HS-5 (cell line): ENCODE measurements at places on chromosomes 16 and 17.

DNA sequence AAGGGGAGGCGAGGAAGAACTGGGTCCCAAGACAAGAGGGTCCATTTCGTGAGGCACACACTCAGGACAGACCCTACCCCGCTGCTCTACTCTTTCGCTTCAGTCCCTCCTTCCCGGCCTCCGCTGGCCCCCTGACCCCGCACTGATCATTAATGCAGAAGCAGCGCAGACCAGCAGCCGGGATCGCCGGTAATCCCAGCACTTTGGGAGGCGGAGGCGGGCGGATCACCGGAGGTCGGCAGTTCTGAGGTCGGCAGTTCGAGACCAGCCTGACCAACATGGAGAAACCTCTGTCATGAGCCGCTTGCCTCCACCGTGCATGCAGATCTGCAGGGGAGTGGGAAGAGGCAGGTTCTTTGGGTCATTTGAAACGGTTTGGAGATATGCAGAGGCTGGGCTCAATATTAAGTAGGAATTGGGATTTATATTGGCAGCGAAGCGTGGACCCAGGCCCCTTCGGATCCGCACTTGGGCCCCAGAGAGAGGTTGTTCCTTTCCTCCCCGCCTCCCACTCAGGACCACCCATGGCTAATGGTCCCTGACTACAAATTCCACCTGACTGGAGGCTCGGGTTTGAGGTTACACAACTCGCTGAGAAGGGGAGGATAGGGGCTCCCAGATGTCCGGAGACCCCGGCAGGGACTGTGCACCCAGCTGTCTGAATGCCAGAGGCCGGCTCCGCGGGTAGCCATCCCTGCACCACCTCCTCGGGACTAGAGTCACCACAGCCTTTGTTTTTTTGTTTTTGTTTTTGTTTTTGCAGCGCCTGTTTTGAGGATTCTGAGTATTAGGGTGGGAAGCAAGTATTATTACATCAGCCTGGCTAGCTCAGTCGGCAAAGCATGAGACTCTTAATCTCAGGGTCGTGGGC, 23.6 kb upstream of the OR1F1 start:
- DNase-seq: no peak

- DNase-seq: no peak
Measured at GRCh38 chr16:79426663-79427062, 173.9 kb downstream of the MAF start.

DNA sequence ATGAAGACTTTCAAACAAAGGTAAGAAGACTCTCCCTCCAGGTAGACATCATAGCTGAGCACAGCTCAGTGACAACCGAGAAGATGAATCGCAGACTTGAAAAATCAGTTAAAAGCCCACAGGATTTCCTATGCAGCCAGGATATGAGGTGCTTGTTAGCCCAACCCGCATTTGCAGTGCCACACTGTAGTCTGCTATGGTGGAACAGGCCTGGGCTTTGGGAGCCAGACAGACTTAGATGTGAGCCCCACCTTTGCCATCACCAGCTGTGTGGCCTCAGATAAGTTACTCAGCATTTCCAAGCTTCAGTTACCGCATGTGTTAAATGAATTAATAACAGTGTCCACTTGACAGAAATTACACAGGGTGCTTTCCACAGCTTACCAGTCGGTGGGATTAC, 204.4 kb upstream of the HS3ST3A1 start:
- DNase-seq: no peak

GRCh38 chr17:80790981-80791742, 200.5 kb upstream of the CHMP6 start:
- no peak for DNase-seq

- no peak for DNase-seq
Measured at GRCh38 chr17:20267459-20267842, 199.9 kb downstream of the LGALS9B start.

- DNase-seq: no peak
Measured at GRCh38 chr17:56886288-56886731, 27.5 kb downstream of the TRIM25 start.

DNA sequence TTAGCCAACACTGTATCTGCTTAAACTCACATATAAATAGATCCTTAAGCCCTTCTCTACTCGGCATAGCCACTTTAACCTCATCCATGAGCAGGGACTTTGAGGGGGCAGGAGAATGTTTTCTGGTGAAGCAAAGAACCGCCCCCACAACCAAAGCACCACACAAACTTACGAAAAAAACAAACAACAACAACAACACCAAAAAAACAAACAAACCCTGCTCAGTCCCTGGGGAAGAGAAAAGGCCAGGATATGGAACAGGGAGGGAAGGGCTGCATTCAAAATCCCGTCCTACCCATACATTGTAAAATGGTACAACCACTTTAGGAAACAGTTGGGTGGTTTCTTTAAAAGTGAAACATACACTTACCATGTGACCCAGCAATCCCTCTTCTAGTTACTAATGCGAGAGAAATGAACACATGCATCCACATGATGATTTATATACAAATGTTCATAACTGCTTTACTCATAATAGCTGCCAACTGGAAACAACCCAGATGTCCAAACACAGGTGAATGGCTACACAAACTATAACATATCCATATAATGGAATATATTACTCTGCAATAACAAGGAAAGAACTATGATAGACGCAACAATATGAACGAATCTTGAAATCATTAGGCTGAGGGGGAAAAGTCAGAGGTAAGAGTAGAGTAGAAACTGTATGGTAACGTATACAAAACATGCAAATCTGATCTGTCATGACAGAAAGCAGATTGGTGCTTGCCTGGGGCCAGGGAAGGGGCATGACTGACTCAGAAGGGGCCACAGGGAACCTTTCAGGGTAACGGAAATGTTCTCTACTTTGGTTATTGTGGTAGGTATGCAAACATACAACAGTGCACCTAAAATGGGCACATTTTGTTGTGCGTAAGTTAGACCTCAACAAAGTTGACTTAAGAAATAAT, 37.7 kb upstream of the TOB1 start:
- DNase-seq: peak; percentile 28

GRCh38 chr17:80468242-80468641, 8.2 kb downstream of the NPTX1 start:
- DNase-seq: no peak

- DNase-seq: no peak
Measured at GRCh38 chr17:77654296-77654695, 304.2 kb upstream of the TNRC6C start.

GRCh38 chr17:63120406-63120805, 154.4 kb downstream of the TANC2 start:
- no peak for DNase-seq

DNA sequence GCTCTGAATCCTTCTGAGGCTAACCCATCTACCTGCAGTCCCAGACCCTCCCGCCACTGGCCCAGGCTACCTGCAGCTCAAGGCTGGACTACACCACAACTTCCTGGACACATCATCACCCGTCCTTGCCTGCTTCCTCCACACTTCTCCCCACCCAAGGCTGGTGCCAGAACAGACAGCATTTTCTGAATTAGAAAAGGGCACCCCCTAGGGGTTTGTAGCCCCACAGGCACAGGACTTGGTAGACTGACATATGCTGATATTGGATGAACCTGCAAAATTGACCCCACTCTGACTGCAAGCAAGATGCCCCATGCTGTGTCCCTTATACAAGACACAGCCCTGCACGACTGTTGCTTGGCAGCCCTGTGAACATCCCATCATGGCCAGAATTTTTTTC, 271.5 kb upstream of the C16orf82 start:
- no peak for DNase-seq

GRCh38 chr17:41071606-41072360, 6.1 kb upstream of the KRTAP2-4 start:
- no peak for DNase-seq

DNA sequence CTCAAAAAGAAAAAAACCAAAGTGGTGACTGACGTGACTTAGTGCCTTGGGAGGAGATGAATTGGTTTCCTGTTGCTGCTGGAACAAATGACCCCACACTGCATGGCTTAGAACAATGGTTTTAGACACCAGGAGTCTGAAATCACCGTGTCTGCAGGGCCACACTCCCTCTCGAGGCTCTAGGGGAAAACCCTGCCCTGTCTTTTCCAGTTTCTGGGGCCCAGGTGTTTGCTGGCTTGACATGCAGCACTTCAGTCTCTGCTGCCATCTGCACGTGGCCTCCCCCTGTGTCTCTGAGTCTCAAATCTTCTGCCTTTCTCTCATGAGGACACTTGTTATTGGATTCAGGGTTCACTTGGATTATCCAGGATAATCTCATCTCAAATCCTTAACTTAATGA, 323.8 kb upstream of the TNRC6C start:
- DNase-seq: no peak

- DNase-seq: no peak
Measured at GRCh38 chr17:21167303-21167702, 40.5 kb downstream of the DHRS7B start.

DNA sequence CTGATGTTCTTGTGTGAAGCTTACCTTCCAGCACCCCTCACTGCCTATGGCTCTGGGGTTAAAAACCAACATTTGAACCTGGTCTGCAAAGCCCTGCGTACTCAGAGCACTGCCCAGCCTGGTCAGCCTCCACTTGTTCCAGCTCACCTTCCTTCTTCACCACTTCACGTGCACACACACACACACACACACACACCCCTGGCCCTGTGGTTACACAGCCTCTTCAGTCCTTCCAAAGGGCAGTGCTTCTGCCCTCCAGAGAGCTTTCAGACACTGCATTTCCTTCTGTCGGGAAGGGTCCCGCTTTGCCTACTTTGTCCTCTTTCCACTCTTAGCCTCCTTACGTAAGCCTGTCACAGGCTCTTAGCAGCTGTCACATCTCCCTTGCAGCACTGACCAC, 9.6 kb upstream of the TMEM220 start:
- DNase-seq: no peak
